Vagina (tissue), 2 donors: ENCODE measurements at places on chromosomes 7 and 10. TPM values are rescaled to one million over a fixed set of nuclear protein-coding genes. Genes with fewer than 3 reads are reported as not detected.

MRC1 gene
- 18.9 TPM for total RNA-seq

ANXA11 gene
- total RNA-seq = 101 TPM

NKX1-2 gene
- 0.98 TPM for total RNA-seq

BLNK gene
- total RNA-seq = 8.8 TPM

GIMAP2 gene
- 9.6 TPM for total RNA-seq

TCAF2 gene
- 9.1 TPM for total RNA-seq

ACSM6 gene
- not detected for total RNA-seq

DNA sequence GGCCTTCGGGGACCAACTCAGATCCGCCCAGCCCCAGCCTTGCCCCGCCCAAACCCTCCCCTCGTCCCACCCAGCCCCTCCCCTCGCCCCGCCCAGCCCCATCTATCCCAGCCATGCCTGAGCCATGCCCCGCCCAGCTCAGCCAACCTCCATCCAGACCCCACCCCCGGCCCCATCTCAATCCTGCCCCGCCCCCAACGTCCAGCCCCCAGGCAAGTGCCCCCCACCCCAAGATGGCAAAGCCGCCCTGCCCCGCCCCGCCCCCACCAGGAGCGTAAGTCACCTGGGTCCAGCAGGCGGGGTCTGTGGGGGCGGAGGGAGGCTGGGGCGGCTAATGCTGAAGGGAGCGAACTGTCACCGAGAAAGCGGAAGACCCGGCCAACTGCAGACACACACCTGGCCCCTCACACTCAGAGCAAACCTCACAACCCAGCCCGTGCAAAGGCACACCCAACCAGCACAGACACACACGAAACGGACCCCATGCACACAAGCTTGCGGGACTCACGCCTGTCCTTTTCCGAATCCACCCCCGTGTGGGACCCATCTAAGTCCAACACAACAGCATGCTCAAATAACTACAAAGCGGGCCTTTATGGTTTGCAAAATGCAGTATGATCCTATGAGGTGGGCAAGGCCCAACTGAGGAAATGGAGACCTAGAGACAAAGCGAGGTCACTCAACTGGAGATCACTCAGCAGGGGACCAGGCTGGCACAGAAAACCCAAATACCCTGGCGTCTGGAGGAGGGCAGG, 11.5 kb upstream of the OGA start:
- peak overlapping the region; percentile 51 for H3K4me3 ChIP-seq
- no peaks in the 10 kb centered on the region for H3K27me3 ChIP-seq
- peaks cover 25% of the 10 kb centered on the region for H3K4me1 ChIP-seq
- no peaks in the 10 kb centered on the region for H3K36me3 ChIP-seq
- H3K27ac ChIP-seq = peak overlapping the region; percentile 63

- no peaks in the 10 kb centered on the region for H3K27me3 ChIP-seq
- H3K4me3 ChIP-seq = no peak overlapping the region
- no peaks in the 10 kb centered on the region for H3K4me1 ChIP-seq
- no peak for DNase-seq
- H3K36me3 ChIP-seq = no peaks in the 10 kb centered on the region
Measured at GRCh38 chr7:21656081-21656480, 113.2 kb downstream of the DNAH11 start.

DNA sequence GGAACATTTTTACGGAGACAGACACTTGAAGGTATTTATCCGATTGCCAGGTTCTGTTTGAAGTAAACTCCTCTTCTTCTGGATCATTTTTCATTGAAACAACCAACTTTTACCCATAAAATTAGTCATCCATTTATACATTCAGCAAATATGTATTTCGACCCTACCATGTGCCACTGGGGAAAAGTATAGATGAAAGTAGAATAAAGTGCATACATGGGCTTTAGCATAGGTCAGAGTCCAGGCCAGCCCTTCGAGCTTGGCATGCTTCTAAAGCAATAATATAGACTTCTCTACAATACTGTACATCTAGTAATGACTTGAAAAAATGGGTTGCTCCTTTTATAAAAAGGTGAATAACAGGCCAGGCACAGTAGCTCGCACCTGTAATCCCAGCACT, 10.1 kb downstream of the SLC25A16 start:
- H3K27ac ChIP-seq = no peak overlapping the region
- DNase-seq = no peak

DNA sequence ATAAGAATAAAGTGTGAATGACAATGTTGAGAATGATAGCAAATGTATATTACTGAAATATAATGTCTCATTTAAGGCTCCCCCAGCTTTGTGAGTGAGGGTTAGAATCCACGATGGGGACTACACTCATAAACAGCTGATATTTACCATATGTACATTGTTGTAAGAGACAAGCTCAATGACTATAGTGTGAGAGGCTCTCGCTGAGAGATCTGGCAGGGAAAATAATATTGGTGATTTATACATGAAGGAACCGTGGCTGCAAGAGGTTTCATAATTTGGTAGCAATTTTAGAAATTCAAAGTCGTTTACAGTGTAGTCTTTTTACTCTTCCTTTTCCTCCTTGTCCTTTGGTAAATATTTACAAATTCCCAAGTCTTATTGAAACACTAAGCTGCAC, 342.2 kb upstream of the AKR1E2 start:
- no peak for DNase-seq
- H3K27ac ChIP-seq = no peak overlapping the region
- no peak overlapping the region for H3K4me3 ChIP-seq
- no peaks in the 10 kb centered on the region for H3K4me1 ChIP-seq

- no peak overlapping the region for H3K27ac ChIP-seq
- no peaks in the 10 kb centered on the region for H3K36me3 ChIP-seq
- no peak overlapping the region for H3K4me3 ChIP-seq
- no peak for DNase-seq
- no peaks in the 10 kb centered on the region for H3K27me3 ChIP-seq
Measured at GRCh38 chr10:90998733-90999511, 78.0 kb upstream of the ANKRD1 start.

- H3K4me3 ChIP-seq = no peak overlapping the region
- DNase-seq = no peak
- no peaks in the 10 kb centered on the region for H3K27me3 ChIP-seq
- no peaks in the 10 kb centered on the region for H3K36me3 ChIP-seq
Measured at GRCh38 chr10:71985542-71986250, 21.5 kb downstream of the CHST3 start.

GRCh38 chr7:150621376-150621775, 10.8 kb downstream of the GIMAP6 start:
- no peak overlapping the region for H3K4me3 ChIP-seq
- DNase-seq = no peak
- H3K4me1 ChIP-seq = no peaks in the 10 kb centered on the region
- H3K27me3 ChIP-seq = no peaks in the 10 kb centered on the region
- no peak overlapping the region for H3K27ac ChIP-seq

GRCh38 chr7:11604505-11604904, 227.5 kb downstream of the THSD7A start:
- DNase-seq = no peak
- no peaks in the 10 kb centered on the region for H3K36me3 ChIP-seq
- H3K4me3 ChIP-seq = no peak overlapping the region
- no peaks in the 10 kb centered on the region for H3K27me3 ChIP-seq

DNA sequence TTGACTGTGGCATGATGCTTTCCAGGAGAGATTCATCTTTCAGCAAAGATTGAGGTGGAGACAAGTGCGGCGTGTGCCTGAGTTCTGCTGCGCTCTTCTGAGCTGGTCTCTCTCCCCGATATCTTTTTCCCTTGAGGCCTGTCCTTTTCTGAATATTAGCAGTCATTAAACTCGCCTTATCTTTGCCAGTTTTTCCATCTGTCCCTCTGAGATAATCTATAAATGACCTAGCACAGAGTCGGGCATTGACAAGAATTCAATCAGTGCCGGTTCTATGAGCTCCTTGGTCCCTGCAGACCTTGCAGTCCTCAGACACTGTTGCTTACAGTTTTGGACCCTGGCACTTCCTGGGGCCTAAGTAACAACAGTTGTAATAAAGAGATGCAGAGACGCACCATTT, 89.7 kb upstream of the IKZF1 start:
- no peak for DNase-seq
- no peaks in the 10 kb centered on the region for H3K4me1 ChIP-seq
- H3K27me3 ChIP-seq = no peaks in the 10 kb centered on the region
- no peaks in the 10 kb centered on the region for H3K36me3 ChIP-seq

GRCh38 chr7:55557666-55558188, 14.6 kb downstream of the VOPP1 start:
- no peak overlapping the region for H3K27ac ChIP-seq
- DNase-seq = no peak

DNA sequence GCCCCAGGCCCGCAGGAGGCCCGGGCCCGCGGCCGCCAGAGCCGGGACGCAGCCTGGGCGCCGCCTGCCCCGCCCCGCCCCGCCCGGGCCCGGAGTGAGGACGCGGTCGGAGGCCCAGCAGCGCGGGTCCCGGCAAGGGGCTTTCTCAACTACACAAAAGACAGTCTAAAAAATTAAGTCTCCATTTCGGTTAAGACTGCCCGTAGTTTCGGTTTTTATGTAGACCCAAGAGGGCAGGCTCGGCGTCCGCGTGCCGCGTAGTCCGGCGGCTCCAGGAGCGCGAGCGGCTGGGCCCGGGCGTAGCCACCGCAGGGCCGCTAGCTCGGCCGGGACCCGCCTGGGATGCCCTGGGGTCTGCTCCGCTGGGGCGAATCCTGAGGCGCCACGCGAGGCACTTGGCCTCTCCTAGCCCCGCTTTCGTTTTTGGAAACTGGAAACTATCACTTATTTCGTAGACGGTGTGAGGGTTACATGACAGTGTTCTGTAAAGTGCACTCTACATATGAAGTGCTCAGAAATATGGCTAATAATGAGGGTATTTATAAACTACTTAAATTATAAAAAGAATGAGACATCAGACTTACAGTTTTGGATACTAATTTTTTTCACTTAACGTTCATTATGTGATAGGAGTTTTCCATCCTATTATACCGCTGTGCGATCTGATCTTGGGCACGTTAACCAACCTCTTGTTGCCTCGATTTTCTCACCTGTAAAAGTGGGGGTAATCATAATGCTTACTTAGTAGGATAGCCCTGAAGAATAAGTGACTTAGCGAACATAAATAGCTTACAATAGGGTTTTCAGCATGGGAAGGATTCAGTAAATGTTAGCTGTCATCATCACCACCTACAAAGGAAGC, 573 bp downstream of the BLVRA start:
- H3K27me3 ChIP-seq = no peaks in the 10 kb centered on the region
- peaks cover 35% of the 10 kb centered on the region for H3K4me1 ChIP-seq
- H3K4me3 ChIP-seq = peak overlapping the region; percentile 85
- DNase-seq = no peak
- no peaks in the 10 kb centered on the region for H3K36me3 ChIP-seq
- H3K27ac ChIP-seq = peak overlapping the region; percentile 92

DNA sequence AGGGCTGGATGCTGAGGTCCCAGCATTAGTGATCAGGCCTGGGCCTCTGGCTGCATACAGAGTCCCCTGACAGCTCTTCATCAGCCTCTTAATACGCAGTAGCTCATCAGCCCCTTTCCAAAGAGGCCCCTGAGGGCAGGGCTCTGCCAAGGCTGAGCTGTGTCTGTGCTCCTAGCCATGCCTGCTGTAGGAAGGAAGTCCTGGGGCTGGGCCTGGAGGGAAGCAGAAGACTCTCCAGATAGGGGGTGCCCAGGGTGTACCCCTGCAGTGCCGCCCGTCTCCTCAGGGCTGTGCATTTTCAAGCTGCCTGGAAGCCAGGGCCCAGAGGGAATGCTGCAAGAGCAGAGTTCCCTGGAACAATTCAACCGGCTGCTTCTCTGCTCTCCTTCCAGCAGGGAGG, 7.3 kb upstream of the RET start:
- H3K36me3 ChIP-seq = no peaks in the 10 kb centered on the region
- no peaks in the 10 kb centered on the region for H3K4me1 ChIP-seq
- H3K4me3 ChIP-seq = no peak overlapping the region

DNA sequence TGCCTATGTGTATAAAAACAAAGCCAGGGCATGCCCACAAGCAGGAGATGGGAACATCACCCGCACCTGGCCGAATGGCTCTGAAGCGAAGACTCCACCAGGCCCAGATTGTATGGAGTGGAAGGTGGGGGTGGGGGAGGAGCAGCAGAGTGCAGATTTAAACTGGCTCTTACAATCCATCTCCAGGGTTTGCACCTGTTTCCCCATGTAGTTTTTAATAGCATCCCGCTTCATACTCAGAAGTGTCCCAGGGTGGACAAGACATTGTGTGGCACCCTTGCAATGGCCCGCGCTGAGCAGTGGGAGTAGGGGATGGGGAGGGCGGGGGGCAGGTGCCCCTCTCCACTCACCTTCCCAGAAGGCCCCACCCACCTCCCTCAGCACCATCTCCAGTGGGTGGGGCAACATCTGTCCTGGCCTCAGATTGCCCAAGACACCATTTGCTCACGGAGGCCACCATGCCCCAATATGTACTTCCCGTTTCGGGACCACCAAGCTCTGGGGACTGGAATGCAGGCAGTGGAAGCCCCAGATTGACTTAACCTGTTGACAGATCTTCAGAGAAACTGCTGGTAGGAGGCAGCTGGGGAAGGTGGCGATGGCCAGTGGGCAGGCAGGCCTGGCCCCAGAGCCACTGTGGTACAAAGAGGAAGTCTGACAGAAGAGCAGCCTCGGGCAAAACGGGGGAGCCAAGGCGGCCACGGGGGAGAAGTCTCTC, 23.0 kb downstream of the VSIR start:
- H3K27me3 ChIP-seq = no peaks in the 10 kb centered on the region
- H3K4me3 ChIP-seq = no peak overlapping the region
- peaks cover 32% of the 10 kb centered on the region for H3K36me3 ChIP-seq
- H3K4me1 ChIP-seq = peaks cover 82% of the 10 kb centered on the region
- H3K27ac ChIP-seq = peak overlapping the region; percentile 75
- DNase-seq = no peak

GRCh38 chr7:126700807-126701604, 551.7 kb downstream of the GRM8 start:
- no peaks in the 10 kb centered on the region for H3K4me1 ChIP-seq
- H3K27ac ChIP-seq = no peak overlapping the region
- no peaks in the 10 kb centered on the region for H3K27me3 ChIP-seq
- DNase-seq = no peak
- H3K4me3 ChIP-seq = no peak overlapping the region

DNA sequence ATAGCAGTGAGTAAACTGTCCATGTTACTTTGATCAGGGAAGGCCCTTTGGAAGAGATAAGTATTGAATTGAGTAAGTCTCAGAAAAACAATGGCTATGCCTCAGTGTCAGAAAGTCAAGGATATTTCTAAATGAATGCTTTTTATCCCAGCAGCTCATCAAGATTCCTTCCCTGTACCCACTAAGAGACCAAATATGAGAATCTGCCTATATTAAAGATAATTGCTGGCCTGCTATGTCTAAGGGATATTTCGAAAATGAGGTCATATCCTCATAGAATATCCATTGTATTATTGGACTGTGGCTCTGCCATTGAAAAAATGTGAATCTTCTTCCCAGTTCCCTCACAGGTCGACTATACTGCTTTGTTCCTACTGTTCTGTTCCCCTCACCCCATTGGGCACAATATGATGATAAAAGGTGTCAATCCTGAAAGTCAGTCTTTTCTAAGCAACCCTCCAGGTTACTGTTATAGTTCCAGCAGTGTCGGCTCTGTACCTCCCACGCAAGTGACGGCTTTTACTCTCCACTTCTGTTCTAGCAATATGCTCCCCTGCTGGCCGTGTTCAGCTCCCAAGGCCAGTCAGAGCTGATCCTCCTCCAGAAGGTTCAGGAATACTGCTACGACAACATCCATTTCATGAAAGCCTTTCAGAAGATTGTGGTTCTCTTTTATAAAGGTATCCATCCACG, 51.7 kb downstream of the BZW2 start:
- no peak overlapping the region for H3K4me3 ChIP-seq
- H3K27ac ChIP-seq = no peak overlapping the region
- peaks cover 38% of the 10 kb centered on the region for H3K36me3 ChIP-seq
- DNase-seq = no peak
